Activated CD8-positive, alpha-beta memory T cell treated with anti-CD3 and anti-CD28 coated beads for 4 hours (primary cell): ENCODE measurements at places on chromosomes 6 and 20.

GRCh38 chr6:160368670-160369069 lies 20.5 kb downstream of the SLC22A3 start:
- no peak for DNase-seq

GRCh38 chr6:217048-217659 lies 75.1 kb upstream of the DUSP22 start:
- DNase-seq: no peak

- no peak for DNase-seq
These were observed 86.1 kb upstream of the ZNF217 start for GRCh38 chr20:53679597-53680309.

DNA sequence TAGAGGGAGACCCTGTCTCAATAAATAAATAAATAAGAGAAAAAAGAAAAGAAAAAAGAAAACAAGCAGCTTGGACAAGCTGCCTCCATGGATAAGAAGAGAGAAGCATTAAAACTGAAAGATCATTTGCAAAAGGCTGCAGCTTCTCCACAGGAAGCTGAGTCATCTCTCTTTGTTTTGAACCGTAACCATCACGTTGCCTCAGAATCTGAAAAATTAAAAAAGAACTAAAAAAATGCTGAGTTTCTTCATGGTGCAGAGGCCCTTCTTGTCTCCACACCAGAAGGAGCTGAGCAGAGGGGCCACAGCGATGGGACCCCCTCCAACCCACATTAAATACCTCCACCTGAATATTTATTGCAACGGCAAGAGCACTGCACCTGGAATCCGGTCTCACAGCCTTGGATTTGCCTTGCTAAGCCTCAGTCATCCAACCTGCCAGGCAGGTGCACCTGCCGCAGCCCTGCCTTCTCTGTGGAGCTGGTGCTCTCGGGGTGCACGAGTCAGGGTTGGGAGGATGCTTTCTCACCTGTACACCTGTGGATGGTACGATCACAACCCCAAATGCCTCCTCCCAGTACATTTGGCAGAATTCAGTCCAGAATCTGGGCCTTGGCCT lies 28.1 kb downstream of the TOX2 start:
- DNase-seq: no peak

- DNase-seq: no peak
These were observed 22.2 kb downstream of the EIF2S2 start for GRCh38 chr20:34089655-34090345.

- DNase-seq: no peak
These were observed 2.0 kb downstream of the ZNF335 start for GRCh38 chr20:45969712-45970634.

- DNase-seq: no peak
These were observed 1.2 kb downstream of the SPDEF start for GRCh38 chr6:34555007-34555322.

DNA sequence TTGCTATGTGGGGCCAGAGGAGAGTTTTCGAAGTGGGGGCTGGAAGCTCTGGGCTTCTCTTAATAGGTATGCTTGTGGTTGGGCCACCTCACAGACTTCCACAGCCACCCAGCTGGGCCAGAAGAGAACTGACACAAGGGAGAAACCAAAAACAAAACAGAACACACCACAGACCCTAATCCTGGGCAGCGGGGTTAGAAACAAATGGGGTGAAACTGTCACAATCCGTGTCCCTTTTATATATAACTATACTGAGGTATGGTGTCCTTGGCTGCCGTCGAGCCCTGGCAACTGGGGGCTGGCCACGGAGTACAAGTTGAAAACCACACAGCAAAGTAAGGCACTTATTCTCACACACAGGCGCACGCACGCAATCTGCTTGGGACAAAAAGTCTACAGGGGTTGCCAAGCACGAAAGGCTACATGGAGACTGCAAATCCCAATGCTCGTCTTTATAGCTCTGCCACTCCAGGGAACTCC lies 78.3 kb downstream of the TRAM2 start:
- DNase-seq: no peak

DNA sequence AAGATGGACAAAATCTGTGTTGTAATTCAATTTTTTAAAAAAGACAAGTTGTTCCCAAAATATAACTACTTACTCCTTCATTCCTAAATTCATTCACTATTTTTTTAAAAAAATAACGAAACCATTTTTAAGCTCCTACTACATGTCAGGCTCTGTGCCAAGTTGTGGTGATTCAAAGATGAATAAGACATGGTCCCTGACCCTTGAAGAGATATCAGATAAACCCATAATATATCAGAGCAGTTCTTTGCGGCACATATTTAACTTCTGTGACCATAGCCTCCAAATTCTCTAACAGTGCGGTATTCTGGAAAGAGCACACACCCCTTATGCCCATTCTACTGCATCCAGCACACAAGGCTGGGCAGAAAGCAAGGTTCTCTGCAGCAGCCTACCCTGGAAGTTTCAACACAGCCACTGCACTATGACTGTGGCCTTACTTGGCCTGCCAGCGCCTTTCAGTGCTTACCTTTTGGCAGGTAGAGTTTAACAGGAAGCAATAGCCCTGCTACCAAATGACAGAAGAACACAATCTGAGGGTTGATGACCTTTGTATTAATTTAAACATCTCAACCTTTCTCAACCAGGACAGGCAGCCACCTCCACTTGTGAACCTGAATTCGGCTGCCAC lies 406.5 kb downstream of the BTBD9 start:
- no peak for DNase-seq

DNA sequence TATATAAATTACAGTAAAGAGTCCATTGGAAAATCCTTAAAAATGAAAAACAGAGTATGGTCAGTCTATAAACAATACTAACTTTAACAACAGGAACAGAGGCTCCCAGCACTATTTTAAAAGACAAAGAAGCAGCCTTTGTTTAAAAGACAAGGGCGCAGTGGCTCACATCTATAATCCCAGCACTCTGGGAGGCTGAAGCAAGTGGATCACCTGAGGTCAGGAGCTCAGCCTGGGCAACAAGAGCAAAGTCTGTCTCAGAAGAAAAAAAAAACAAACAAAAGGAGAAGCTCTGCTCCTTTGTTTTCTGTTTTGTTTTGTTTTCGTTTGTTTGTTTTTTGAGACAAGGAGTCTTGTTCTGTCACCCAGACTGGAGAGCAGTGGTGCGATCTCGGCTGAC lies 89.4 kb downstream of the DTNBP1 start:
- DNase-seq: no peak

GRCh38 chr6:132511210-132511830 lies 1.6 kb downstream of the STX7 start:
- no peak for DNase-seq

DNA sequence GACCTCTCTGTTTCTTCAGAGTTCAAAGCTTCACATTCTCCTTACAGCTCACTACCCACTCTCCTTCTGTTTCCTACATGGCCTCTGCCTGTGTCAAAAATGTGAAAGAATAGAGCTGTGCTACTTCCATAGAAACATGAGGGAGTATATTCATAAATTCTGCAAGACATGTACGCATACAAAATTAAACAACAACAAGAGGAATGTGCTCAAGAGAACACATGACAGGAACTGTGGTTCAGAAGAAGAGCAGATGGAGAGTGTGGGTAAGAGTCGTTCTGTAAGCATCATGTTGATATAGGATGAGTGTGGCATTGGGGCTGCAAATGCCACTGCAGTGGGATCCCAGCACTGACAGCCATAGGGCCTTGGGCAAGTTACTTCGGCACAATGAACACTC lies 266.6 kb upstream of the SASH1 start:
- no peak for DNase-seq

DNA sequence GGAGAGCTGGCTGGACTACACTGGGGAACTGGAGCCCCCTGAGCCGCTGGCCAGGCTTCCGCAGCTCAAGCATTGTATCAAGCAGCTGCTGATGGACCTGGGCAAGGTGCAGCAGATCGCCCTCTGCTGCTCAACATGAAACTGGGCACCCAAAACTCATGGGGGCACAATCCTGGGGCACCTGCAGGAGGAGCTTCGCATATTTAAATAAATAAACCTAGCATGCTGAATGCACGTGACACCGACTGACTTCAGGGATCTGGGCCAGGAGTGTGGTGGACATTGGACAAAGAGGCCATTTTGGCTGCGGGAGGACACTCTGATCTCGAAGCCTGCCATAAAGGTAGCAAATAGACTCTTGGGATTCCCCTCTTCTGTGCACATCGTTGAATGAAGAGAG lies 6.8 kb downstream of the SCAND1 start:
- DNase-seq: no peak

- DNase-seq: no peak
These were observed 862 bp upstream of the SOBP start for GRCh38 chr6:107488875-107489635.

GRCh38 chr6:169723991-169724493 lies 258 bp downstream of the PHF10 start:
- DNase-seq: no peak

DNA sequence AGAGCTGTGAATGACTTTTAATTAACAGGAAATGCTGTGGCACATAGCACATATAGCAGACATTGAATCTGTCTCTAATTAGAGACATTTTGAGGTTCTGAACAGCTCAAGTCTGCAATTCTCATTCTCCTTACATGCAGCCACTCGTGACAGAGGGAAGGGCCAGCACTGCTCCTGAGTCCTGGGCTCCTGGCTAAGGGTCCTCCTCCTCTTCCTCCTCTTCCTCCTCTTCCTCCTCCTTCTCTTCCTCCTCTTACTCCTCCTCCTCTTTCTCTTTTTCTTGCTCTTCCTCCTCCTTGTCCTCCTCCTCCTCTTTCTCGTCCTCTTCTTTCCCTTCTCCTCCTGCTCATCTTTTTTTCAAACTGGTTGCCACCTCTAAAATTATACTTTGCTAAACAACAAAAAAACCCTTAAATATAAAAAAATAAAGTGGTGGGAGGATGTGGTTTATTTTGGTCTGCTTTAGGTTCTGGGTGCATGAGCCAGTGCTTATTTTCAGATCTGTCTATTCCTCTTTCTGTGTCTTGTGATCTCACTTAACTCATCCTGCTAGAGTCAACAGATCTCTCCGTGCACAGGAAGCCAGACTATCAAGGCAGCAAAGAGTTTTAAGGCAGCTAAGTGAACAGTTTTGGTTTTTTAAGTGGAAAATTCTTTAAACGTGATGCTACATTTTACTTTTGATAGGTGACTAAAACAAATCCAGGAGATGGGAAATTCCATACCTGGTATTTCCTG lies 159.3 kb downstream of the CD83 start:
- DNase-seq: no peak

DNA sequence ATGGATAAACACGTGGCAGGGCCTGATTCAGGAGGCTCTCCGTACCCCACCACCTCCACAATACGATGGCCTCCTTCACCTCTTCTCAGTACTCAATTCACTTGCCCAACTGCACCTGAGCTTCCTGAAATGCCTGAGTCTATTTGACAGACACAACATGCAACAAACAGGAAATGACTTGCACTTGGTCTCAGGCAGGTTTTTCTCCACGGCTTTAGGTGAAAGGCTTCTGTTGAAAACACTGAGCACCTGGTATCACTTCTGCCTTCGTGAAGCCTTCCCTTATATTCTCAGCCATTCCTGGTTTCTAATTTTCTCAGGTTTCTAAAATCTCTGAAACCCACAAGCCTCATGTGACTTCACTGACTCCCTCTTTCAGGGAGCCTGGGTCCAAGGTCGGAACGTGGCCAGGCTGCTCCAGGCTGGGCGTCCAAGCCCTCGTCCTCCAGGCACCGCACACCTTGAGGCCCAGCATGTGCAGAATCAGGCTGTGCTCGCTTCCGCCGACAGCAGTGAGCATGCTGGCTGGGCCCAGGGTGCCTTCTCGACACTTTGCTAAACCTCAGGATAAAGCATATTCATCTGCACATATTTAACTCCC lies 34.7 kb downstream of the TAF4 start:
- no peak for DNase-seq

DNA sequence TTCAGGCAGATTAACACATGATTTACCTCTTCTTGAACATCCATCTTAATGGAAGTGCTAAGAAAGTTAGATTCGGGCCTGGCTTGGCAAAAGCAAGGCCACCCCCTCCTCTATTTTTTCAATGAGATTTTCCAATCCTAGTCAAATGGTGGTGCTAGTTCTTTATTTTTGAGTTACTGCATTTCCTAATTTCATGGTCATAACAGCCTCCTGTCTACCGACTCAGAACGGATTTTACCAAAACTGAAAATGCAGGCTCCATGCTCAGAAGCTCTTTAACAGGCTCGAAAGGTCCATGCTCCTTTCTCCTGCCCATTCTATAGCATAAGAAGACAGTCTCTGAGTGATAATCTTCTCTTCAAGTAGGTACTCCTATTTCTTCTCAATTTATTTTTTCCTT lies 117.2 kb upstream of the ESR1 start:
- no peak for DNase-seq

GRCh38 chr6:114064862-114065261 lies 93.9 kb upstream of the HDAC2 start:
- DNase-seq: no peak

- no peak for DNase-seq
These were observed 42.8 kb upstream of the PSMF1 start for GRCh38 chr20:1075616-1076015.

DNA sequence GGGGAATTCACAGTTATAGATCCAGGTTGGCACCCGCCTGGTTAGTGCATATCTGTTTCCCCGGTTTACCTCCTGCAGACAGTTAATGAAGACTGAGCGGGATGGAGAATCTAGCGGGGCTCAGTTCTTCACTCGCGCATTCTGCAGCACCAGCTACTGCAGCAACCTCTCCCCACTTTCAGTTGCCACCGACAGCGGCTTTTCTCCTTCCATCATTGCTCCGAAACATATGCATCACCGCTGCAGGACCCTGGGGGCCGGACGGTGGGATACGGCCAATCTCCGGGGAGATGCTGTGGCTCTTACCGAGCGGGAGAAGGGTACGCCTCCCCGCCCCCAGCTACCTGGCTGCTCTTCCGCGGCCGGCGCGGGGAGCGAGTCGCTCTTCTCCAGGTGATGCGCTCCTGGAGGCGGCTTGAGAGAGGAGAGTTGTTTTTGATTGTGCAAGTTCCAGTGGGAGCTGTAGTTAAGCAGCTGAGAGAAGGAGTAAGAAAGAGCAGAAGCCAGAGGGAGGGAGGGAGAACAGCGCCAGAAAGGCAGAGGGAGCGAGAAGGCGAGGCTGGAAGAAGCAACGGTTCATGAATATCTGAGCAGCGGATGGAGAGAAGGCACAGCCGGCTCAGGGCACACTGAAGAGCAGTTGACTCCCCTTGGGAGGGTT lies at the start of gene SGK1:
Gene SGK1 (minus strand): TSS at position 642 of the 661 bp plus-strand sequence. CDS start 652 bp downstream, outside the sequence.
- no peak for DNase-seq

DNA sequence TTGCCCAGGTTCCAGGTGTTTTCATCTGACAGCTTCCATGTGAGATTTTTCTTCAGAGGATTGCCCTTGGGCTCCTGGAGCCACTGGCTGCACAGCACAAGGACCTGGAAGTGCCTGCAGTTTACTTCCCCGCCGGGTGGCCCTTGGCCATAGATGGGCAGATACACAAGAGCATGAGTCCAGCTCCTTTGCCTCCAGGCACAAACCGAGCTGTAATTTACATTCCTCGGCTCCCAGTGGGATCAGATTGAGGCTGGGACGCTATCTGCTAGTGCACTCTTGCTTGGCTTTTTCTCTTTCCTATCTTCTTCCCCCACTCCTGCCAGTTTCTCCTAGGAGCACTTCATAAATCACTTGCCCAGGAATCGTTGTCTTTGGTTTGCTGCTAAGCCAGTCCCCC lies 85.4 kb upstream of the RALY start:
- DNase-seq: no peak
